ENCODE measurements at places on chromosomes 12 and 14.

DNA sequence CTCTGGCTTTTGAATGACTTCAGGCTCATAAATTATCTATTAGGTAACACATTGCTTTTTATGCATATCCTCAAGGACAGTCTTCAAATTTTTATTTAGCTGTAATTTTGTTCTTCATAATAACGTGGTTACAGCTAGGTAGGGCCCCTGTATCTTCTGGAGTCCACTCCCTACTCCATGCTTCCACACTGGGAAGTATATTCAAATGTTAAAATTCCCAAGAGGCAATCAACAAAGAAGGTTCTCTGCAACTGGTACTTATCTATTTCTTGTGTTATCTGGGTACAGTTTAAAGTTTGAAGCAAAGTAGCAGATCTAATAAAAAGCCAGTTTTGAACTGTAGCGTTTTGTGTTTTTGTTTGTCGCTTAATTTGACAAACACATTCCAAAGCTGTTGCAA, 20.1 kb upstream of the BAZ1A start:
- DNase-seq, result no peak

DNA sequence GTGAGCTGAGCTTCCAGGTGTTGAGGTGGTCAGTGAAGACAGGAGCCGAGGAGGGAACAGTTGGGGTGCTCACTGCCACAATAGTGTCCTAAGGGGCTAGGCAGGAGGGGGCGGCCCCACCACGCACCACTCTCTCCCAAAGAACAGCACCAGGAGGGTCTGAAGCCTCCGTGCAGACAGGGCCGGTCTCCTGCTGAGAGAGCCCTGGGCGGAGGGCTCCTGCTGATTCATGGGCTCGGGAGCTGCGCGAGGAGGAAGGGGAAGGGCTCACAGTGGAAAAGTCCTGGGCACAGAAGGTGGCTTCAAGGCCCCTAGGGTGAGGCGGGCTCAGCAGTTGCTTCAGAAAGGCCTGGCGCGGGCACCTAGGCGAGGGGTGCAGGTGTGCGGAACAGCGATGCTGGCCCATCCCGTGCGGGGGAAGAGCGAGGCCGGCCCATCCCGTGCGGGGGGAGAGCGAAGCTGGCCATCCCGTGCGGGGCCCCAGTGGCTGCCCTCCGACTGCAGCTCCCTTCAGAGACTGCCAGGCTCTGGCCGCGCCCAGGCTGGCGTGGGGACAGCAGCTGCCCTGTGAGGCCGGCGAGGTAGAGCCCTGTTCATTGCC, 176.7 kb downstream of the ADGRD1 start:
- DNase-seq, result no peak

- DNase-seq, result no peak
Observed at GRCh38 chr14:21197418-21198205, 41.7 kb upstream of the OR5AU1 start.

DNA sequence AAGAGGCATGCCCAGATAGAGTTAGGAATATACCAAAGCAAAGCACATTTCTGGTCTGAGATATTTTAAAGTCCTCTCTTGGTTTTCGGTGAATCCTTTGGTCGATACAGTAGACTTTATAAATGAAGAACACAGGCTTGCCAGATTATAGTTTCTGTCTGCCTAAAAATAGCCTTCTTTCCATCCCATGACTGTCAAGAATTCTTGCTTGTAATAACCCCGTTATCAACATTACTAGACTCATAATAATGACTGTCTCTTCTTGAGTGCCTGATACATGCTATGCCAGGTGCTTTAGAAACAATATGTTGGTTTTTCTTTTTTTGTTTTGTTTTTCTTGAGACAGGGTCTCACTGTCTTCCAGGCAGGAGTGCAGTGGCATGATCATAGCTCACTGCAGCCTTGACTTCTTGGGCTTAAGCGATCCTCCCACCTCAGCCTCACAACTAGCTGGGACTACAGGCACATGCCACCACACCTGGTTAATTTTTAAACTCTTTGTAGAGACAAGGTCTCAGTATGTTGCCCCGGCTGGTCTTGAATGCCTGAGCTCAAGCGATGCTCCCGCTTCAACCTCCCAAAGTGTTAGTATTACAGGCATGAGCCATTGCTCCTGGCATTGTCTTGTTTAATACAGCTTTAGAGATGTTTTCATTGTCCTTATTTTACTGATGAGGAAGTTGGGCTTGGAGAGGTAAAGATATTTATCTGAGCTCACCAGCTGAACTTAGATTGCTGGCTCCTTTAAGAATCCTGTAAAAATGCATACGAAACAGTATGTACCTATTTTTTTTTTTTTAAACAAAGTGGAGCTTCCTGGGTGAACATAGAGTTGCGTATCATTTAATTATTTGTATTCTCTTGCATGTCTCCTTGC, 30.4 kb downstream of the CHST11 start:
- DNase-seq, result no peak

DNA sequence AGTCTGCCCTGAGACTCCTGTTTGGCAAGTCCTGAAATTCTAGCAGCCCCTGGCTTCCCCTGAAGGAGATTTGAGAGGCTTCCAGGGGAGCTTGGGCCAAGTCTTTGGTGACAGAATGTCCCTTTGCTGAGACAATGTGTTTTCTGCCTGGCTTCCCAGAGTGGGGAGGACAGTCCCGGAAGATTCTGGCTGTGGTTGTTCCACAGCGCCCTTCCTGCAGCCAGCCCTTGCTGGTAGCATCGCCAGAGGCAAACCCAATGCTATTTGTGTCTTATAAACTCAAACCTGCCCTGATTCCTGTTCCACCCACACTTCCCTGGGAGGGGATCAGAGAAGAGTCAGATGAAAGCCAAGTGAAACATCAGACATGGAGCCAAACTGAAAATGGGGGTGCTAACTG, 56.4 kb upstream of the OAS1 start:
- no peak for DNase-seq

DNA sequence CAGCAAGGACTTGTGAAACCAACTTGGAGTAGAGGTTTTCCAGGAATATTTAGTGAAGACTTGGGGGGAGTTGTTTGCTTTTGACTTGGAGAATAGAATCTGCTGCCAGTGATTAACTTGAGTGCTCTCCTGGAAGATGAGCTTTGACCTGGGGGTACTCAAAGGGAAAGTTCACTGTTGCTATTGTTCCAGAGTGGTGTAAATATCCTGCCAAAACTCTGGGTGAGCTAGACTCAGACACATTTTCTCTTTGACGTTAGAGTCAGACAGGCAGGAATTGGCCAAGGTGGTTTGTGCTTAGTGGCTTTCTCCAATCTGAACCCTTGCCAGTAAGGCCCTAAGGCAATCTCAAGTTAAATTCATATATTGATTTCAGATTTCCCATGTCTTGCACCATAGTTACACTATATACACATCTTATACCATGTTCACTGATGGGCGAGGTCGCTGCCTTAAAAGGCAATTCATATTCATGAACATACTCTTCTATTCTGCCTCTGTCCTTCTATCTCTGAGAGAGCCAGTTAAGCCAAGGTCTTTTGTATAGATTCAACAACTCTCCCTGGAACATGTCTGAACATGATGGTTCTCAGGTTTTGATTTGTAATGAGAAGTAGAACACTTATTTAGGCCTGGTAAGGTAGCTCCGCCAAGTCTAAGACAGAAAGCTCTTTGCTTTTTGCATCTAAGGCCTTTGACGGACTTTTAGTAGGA, 204.6 kb upstream of the SLC38A2 start:
- DNase-seq, result no peak

DNA sequence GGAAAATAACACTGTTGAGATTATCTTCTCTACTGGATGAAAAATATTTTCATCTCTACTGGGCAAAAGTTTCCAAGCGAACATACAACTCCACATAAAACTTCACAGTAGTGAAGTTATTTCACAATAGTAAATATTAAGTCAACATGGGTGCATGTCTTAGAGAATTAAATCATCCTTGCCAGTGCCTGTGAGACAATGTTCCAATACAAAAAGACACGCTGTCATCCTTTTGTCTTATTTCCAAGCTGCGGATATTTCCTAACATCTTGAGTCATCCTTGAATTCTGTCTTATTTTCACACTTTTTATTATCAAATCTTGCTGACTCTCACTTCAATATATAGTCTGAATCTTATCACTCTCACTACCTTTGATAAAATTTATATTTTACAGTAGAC, 142.9 kb upstream of the KITLG start:
- DNase-seq, result no peak

DNA sequence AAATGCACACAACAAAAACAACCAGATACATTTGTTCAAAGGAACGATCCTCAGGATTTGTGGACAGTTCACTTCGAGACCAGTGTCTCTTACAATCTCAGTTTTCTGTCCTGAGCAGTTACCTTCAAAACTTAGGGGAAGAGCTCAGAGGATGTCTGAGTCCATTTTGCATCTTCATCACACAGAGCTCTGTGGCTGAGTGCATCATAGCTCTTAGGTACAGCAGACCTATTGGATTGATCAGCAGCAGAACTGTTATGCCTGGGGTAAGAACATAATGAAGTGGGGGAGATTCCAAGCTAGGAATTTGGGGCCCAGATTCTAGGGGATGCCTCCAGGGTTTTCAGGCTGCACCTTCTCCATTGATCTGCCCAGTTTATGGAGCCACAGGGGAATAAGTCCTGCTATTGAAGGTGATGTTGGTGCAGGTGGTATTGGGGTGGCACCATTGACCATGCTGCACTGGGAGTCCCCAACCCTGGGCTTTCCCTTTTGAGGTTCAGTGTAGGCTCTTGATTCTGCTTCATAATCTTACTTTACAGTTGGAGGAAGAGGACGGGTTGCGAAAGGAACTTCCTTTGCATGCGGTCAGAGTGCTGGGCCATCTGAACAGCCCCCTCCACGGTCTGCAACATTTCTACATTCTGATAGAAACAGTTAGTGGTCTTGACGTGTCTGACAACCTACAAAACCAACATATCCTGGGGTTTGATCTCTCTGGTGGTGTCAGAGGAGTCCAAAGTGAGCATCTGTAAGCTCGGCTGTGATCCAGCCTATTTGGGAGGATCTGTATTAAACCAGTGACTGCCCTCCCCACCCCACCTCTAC, 112.8 kb downstream of the CHST11 start:
- peak; percentile 42 for DNase-seq

DNA sequence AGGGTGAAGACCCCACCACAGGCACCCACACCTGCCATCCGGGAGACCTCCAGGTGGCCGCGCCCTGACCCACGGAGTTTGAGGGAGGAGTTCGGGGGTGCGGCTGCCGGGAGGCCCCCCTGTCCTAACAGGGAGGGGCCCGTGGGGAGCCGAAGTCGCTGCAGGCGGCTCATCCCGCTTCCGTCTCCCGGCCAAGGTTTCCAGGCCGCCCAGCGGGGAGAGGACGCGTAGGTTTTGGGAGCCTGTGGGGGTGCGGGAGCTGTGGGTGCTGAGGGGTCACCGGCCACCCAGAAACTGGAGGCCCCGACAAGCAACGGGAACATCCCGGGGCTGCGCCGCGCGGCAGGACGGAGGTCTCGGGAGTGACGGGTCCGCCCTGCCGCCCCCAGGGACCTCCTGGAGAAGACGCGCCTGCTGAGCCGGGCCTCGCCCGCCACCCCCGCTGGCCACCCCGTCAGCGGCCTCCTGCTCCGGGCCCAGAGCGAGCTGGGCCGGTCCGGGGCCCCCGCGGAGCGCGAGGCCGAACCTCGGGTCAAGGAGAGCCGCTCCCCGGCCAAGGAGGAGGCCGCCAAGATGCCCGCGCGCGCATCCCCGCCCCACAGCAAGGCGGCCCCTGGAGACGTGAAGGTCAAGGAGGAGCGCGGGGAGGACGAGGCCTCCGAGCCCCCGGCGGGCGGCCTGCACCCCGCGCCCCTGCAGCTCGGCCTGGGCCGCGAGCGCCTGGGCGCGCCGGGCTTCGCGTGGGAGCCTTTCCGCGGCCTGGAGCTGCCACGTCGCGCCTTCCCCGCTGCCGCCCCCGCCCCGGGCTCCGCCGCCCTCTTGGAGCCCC, 27.6 kb downstream of the LRCOL1 start:
- no peak for DNase-seq

All from femur (tissue), 1 donor.